ENCODE measurements at places on chromosomes 7 and 10. TPM values are rescaled to one million over a fixed set of nuclear protein-coding genes. Genes with fewer than 3 reads are reported as not detected.
A peak's percentile ranks its signal among the peaks of the same experiment; 100 is the strongest.

DNA sequence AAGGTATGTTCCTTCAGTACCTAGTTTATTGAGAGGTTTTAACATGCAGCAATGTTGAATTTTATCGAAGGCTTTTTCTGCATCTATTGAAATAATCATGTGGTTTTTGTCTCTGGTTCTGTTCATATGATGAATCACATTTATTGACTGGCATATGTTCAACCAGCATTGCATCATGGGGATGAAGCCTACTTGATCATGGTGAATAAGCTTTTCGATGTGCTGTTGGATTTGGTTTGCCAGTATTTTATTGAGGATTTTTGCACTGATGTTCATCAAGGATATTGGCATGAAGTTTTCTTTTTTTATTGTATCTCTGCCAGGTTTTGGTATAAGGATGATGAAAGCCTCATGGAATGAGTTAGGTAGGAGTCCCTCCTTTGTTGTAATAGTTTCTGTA, 204.0 kb upstream of the GNAI1 start:
- no peaks in the 10 kb centered on the region for H3K36me3 ChIP-seq
- H3K4me1 ChIP-seq = no peaks in the 10 kb centered on the region
- H3K27ac ChIP-seq = no peak overlapping the region
- H3K27me3 ChIP-seq = no peaks in the 10 kb centered on the region
- no peak for DNase-seq
- H3K4me3 ChIP-seq = no peak overlapping the region

GRCh38 chr10:69446650-69447151, 4.6 kb upstream of the TSPAN15 start:
- no peak overlapping the region for H3K27ac ChIP-seq
- peaks cover 16% of the 10 kb centered on the region for H3K4me1 ChIP-seq
- DNase-seq = no peak
- no peaks in the 10 kb centered on the region for H3K36me3 ChIP-seq

The PRF1 gene
- 102 TPM for total RNA-seq

The NANOS1 gene
- 0.31 TPM for total RNA-seq

DNA sequence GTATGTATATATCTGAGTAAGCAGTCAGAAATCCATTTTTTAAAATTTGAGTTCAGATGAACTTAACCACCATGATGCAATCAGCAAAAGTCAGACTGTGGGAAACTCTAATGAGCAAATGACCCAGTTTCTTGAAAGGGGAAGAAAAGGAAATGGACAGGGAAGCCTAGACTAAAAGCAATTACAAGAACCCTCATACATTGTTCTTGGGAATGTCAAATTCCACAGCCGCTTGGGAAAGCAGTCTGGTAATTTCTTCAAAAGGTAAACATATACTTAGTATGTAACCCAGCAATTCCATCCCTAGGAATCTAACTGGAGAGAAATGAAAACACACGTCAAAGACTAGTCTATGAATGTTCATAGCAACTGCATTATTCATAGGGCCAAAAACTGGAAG, 16.4 kb upstream of the FOXK1 start:
- H3K36me3 ChIP-seq = peaks cover 3% of the 10 kb centered on the region
- no peak overlapping the region for H3K4me3 ChIP-seq
- H3K4me1 ChIP-seq = no peaks in the 10 kb centered on the region
- no peaks in the 10 kb centered on the region for H3K27me3 ChIP-seq
- peak overlapping the region; percentile 8 for H3K27ac ChIP-seq
- no peak for DNase-seq

The ADIRF gene
- total RNA-seq = not detected

The BMPER gene
- not detected for total RNA-seq

GRCh38 chr7:157739031-157739430, 402.2 kb downstream of the DNAJB6 start:
- H3K36me3 ChIP-seq = no peaks in the 10 kb centered on the region
- no peak overlapping the region for H3K27ac ChIP-seq
- peaks cover 18% of the 10 kb centered on the region for H3K27me3 ChIP-seq
- no peak for DNase-seq
- H3K4me3 ChIP-seq = no peak overlapping the region
- no peaks in the 10 kb centered on the region for H3K4me1 ChIP-seq

- H3K27me3 ChIP-seq = no peaks in the 10 kb centered on the region
- no peak overlapping the region for H3K4me3 ChIP-seq
- H3K27ac ChIP-seq = no peak overlapping the region
- H3K4me1 ChIP-seq = no peaks in the 10 kb centered on the region
- H3K36me3 ChIP-seq = no peaks in the 10 kb centered on the region
Observed at GRCh38 chr7:111730476-111731300, 168.4 kb upstream of the IMMP2L start.

DNA sequence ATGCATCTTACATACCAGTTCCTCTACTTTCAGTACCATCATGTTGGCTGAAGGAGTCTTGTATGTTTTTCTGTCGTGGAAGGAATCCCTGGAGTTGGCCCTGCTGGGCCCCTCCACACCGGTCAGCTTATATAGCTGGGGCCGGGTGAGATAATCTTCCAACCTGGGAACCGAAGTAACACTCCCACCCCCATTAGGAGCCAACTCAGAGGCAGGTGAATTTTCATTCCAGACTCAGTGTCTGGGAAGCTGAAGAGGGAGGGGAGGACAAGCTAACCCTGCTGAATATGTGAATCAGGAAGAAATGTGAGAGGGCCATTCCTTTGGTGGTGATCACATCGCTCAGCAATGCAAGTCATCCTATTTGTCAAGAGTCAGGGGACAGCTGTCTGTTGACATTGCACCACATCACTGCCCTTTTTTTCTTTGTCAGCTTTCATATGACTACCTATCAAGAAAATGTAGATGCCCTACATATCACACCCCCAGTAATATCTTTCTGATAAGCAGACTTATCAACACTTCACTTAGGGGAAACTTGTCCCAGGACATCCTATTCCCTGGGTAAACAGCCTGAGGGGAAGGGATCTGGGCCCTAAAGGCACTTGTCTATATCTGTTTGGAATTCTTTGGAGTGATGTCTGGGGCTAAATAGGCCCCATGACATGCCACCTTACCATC, at the start of gene ANKRD1:
TSS of gene ANKRD1 (minus strand) at position 102 of the 681 bp plus-strand sequence. CDS start at position 42, 60 bp downstream.
- no peaks in the 10 kb centered on the region for H3K4me1 ChIP-seq
- H3K27me3 ChIP-seq = peaks cover 21% of the 10 kb centered on the region
- H3K36me3 ChIP-seq = no peaks in the 10 kb centered on the region
- no peak for DNase-seq
- no peak within 1 kb of the TSS for H3K4me3 ChIP-seq
